ENCODE measurements at places on chromosomes 3 and 15. TPM values are rescaled to one million over a fixed set of nuclear protein-coding genes. Genes with fewer than 3 reads are reported as not detected.

Gene LRRC31
- polyA plus RNA-seq = 0.74 TPM

Gene FBXO40
- polyA plus RNA-seq = not detected

Gene NAALADL2
- polyA plus RNA-seq = 2.3 TPM

Gene SCAANT1
- polyA plus RNA-seq = not detected

Gene SLC15A2
- polyA plus RNA-seq = 0.20 TPM

Data from liver (tissue), 10 donors.